IMR-90 (cell line): ENCODE measurements at places on chromosomes 4 and X. TPM values are rescaled to one million over a fixed set of nuclear protein-coding genes. Genes with fewer than 3 reads are reported as not detected.

The GPR82 gene
- total RNA-seq: not detected in 2 replicates

The SLC38A5 gene
- total RNA-seq: 12.2 and 12.8 TPM in 2 replicates

The ZNF330 gene
- 34.1 and 47.2 TPM in 2 replicates for total RNA-seq

The USP26 gene
- not detected in 2 replicates for total RNA-seq
